ENCODE measurements at places on chromosomes 7 and 10.

DNA sequence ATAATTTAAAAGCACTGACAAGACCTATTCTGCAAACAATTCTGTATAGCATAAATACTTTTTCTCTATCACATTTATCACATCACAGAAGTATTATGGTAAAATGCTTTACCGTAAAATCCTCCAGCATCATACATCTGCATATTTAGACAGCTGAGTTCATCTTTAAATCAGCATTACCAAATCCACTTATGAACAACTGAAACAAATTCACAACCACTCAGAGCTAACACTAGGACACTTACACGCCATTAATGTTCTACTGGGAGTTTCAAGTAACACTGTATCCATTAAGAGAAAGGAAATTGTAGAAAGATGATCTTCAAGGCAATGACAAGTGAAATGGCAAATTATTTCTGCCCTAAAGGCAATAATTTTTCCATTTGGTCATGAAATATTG lies 105.7 kb upstream of the DKK1 start:
- DNase-seq = no peak

GRCh38 chr10:11013836-11014235 lies 3.8 kb upstream of the CELF2 start:
- DNase-seq = no peak

DNA sequence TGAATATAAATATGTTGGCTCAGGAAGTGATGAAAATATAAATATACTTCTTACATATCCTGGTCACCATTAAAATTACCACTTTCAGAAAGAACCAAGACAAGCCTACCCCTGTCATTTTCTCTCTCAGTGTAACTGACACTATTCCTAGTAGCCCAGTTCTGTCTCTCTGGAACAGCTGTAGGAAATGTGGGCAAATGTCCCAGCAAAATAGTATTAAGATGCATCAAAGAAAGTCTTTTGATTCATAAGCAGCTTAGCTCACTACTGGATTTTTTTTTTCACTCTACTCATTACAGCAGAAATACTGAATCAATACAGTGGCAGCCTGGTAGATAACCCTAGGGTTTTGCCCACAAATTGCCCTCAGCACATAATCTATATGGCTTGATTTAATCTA lies 290.9 kb downstream of the DNAJB9 start:
- DNase-seq = no peak

GRCh38 chr10:117164592-117165537 lies 26.8 kb upstream of the VAX1 start:
- DNase-seq = no peak

GRCh38 chr7:55071411-55072175 lies 52.8 kb downstream of the EGFR start:
- no peak for DNase-seq

DNA sequence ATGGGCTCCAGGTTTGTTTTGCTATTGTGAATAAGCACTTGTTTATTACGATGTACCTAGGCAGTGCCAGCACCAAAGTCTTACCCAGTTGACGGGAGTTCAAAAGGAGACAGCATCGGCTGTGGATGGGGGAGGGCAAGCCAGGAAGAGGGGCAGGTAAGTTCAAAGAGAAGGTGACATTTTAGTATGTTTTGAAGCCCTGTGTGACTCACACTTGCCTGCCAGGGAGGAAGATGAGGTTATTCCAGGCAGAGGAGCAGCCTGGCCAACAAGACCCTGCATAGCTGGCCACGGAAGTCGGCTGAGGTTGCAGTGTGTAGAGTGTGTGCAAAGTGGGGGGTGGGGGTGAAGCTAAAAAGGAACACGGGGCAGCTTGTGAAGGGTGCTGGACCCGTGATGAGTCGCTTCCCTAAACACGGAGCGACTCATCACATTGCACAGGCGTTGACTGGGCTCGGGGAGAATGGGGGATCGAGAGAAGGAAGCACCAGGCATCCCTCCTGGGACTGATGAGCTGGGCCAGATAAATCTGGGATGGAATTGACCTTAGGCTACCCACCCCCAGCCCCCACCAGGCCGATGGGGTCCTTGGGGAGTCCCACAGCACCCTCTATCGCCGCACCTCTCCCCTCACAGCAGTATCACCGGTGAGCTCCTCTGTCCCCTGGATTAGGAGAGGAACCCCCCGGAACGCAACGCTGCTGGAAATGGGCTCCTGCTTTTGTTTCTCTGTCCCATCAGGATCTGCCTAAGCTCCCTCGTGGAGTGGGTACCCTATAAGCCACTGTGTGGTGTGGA lies 97.9 kb upstream of the IKZF1 start:
- peak; percentile 74 for DNase-seq

DNA sequence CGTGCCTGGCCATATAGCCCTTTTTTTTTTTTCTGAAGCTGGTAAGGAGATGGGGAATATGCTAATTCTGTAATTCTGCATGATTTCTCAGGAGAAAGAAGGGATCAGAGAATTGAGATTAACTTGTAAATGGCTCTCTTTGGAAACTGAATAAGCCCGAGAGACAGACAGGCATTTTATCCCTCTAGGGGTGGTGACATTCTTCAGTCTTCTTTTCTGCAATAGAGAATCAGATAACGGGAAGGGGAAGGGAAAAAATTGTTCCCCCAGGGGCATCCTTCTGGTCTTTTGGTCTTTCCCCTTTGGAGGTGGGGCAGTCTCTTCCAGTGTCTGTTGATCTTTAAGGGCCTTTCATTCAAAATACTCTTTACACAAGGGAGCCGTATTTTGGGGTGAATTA lies 34.2 kb downstream of the HK1 start:
- no peak for DNase-seq

- no peak for DNase-seq
Measured at GRCh38 chr7:45328403-45328981, 170.9 kb downstream of the RAMP3 start.

DNA sequence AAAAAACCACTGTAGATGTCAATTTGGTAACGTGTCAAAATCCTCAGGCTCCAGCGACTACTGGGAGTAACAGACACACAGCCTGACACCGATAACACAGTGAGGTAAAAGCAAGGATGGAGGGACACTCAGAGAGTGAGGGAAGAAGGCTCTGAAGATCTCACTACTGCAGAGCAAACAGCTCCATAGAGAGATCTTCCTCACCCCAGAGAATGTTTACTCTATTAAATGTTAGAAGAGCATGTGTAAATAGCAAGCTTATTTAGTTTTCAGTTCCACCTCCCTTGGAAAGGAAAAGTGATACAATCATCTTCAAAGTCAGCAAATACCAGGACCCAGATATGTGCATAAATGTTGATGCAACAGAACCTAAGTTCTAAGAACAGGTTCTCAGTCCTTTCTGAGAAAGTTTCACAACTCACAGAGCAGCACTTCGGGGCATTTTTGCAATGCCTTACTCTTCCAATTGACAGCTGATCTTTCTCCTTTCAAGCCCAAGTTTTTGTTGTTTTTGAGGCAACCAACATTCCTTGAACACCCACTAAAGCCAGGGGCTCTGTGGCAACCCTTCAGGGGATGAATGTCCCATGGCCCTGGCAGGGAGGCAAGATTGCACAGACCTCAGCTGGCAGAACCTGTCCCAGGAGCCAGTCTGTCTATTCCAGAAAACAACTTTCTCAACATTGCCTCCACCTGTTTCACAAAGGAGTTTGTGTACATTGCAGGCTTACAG lies 177.4 kb downstream of the SFMBT2 start:
- no peak for DNase-seq

GRCh38 chr10:48271047-48271730 lies 3.3 kb downstream of the FRMPD2 start:
- DNase-seq = no peak

DNA sequence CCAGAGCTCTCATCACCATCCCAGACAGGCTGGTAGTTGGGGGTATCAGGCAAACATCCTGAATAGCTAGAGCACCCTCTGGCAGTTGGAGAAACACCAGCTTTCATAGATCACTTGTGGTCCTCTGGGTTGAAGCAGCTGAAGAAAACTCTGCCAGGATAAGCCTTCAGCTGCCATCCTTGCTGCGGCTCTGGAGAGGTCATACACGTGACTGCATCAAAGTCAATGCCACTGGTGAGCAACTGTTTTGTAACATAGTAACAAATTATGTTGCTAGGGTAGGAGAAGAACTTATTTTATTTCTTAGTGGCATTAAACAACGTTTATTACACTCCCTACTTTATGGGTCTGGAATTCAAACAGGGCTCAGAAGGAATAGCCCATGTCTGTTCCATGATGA lies 19.2 kb upstream of the PANK1 start:
- DNase-seq = no peak

DNA sequence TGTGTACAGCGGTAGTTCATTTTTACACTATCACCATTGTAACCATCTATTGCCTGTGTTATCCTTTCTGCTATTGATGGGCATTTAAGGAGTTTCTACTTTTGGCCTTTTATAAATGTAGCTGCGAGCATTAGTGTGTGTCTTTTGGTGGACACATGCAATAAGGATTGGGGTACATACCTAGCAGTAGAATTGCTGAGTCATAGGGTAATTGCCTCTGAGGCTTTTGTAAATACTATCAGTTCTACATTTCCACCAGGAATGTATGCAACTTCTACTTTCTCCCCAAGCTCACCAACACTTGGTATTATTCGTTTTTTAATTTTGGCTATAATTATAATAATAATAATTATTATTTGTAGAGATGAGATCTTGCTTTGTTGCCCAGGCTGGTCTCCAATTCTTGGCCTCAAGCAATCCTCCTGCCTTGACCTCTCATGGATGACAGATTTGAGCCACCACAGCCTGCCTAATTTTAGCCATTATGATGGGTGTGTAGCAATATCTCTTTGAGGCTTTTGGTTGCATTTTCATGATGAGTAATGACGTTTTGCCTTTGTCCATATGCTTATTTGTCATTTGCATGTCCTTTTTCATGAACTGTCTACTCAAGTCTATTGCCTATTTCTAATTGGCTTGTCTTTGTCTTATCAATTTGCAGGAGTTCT lies 277.0 kb downstream of the ACTR3B start:
- DNase-seq = no peak

GRCh38 chr10:131896403-131896802 lies 4.4 kb upstream of the PPP2R2D start:
- no peak for DNase-seq

DNA sequence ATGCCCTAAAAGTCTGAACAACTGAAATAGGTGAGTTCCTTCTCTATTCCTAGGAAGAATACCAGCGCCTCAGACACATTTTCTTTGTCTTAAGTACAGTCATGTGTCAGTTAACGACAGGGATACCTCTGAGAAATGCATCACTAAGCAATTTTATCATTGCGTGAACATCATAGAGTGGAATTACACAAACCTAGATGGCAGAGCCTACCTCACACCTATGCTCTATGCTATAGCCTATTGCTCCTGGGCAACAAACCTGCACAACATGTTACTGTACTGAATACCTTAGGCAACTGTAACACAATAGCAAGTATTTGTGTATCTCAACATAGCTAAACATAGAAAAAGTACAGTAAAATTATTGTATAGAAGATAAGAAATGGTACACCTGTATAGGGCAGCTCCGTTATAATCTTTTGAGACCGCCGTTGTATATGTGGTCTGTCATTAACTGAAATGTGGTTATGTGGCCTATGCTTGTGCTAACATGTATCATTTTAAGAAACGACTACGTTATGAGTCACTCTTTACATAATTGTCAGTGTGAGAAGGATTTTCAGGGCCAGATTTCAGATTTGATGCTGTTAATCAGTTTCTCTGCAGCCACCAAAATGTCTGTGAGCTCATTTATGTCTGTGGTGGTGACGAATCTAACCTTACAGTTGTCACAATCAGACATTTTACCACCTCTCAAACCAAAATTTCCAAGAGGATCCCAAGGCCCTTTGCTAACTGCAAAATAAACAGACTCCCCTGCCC lies 66.1 kb upstream of the STK17A start:
- no peak for DNase-seq

GRCh38 chr10:51272555-51272954 lies 198.3 kb downstream of the PRKG1 start:
- no peak for DNase-seq

- DNase-seq = no peak
Measured at GRCh38 chr7:44574287-44574872, 672 bp upstream of the DDX56 start.

DNA sequence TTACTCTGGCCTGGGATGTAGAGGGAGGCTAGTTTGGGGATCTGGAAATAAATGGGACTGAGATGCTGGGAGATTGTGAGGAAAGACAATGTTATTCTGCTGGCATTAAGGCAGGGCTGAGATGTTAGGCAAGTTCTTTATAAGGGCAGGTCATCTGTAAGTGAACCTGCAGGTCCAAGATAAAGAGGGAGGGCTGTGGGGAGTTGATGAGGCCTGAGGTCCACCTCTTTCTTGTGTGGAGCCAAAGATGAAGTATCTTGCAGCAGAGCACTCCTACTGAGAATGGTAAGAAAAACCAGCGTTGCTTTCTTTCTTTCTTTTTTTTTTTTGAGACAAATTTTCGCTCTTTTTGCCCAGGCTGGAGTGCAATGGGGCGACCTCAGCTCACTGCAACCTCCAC lies 19.1 kb downstream of the CYCS start:
- no peak for DNase-seq

DNA sequence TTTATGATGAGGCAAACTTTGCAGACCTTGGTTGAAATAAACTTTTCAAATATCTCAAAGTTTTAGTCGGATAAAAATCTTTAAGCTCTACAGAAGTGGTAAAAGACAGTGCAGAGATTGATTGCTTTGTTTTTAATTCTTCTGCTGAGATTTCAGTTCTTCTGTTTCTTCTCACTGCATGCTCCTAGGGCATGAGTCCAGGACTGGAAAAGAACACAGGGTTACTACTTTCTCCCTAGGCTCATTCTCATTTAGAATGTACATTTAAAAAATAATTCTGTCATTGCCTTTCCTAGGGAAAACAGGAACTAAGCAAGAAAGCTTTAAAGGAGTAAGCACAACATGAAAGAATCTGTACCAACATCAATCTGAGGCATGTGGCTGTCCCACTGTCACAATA lies 256.7 kb upstream of the DGKB start:
- DNase-seq = no peak

DNA sequence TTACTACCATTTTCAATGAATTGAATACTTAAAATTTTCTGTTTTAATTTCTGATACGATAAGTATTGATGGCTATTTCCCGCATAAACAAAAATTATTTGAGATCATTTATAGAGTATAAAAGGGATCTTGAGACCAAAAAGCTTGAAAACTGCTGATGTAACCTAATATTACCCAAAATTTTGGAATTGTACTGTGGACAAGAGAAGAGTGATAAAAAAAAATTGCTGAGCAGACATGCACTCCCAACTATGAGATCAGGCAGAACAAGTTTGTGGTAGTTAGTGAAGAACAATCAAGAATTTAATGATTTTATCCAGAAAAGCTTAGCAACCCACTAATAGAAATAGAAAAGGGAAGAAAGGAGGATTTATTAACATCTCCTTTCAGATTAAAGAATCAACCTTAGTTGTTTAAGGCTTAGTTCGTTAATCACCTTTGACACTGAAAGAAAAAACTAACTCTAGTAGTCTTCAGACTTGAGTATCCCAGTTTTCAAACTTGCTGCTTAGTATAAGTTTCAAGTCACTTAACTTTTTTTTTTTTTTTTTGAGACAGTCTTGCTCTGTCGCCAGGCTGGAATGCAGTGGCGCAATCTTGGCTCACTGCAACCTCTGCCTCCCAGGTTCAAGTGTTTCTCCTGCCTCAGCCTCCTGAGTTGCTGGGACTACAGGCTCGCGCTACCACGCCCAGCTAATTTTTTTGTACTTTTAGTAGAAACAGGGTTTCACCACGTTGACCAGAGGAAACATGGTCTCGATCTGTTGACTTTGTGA lies 50.6 kb upstream of the ZC3HAV1 start:
- no peak for DNase-seq
